ENCODE measurements at places on chromosomes 11 and 22. TPM values are rescaled to one million over a fixed set of nuclear protein-coding genes. Genes with fewer than 3 reads are reported as not detected.

SLC6A5 gene
- total RNA-seq, result not detected

GPR83 gene
- total RNA-seq, result not detected

GNB1L gene
- 5.6 TPM for total RNA-seq

OR2AG1 gene
- not detected for total RNA-seq

GSTT2B gene
- total RNA-seq, result 13.8 TPM

OSBP2 gene
- 4.3 TPM for total RNA-seq

NNMT gene
- total RNA-seq, result 1,196 TPM

TIMP3 gene
- 1,020 TPM for total RNA-seq

MYRF gene
- 0.29 TPM for total RNA-seq

MMP27 gene
- not detected for total RNA-seq

MACROD1 gene
- total RNA-seq, result 17.7 TPM

CEP126 gene
- 4.1 TPM for total RNA-seq

GRCh38 chr22:24170188-24170587 lies 11.1 kb upstream of the SUSD2 start:
- DNase-seq, result no peak

- no peak for DNase-seq
Measured at GRCh38 chr22:41243361-41243760, 2.6 kb upstream of the CHADL start.

- DNase-seq, result peak; percentile 68
Measured at GRCh38 chr11:3170044-3170755, 5.1 kb upstream of the OSBPL5 start.

DNA sequence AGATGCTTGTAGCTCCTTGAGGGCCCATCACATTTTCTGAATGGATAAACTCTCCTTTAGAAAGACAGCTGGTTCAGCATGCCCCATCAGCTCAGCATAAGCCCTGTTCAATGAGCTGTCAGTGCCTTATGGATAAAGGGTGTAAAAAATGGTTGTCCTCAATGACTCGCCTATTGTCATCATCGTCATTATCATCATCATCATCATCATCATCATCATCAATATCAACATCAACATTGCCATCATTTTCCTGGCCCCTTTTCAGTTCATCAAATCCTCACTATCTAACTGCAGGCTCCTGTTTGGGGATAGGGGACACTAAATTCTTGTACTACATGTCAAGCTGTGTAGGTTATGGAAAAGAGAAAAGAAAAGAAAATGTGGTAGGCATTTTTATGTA lies 310.7 kb upstream of the MTNR1B start:
- DNase-seq, result no peak

- no peak for DNase-seq
Measured at GRCh38 chr11:12810568-12810894, 136.3 kb downstream of the TEAD1 start.

GRCh38 chr11:65637032-65637557 lies 806 bp upstream of the SIPA1 start:
- DNase-seq, result no peak

DNA sequence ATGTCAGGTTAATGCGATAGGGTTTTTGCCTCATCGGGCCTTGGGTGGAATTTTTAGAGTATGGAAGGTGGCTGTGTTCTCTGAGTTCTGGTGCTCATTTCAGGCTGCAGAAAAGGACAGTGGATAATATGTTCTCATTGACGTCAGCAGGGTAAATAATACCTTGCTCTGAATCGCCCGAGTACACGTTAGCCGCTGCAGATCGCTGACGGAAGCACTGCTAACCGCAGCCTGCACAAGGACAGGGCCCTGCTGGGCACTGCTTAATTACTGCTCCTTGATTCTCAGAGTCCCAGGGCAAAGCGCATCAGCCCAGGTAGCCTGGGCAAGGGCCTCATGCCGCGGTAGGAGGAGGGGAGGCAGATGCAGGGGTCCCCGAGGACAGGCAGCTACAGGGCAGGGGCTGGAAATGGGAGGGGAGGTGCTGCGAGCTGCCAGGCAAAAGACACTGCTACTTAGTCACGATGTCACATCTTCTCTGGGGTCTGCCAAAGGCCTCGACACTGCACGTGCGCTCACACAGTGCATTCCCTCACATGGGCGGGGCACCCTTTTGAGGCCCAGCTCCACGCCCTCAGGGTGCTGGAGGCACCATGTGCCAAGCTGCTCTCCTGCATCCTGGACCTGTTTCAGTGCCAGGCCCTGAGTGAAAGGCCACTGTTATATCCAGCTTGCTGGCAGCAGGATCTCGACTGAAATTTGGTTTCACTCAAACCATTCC lies 35.2 kb downstream of the PPP2R1B start:
- DNase-seq, result peak; percentile 66

GRCh38 chr11:126544108-126545056 lies 188.9 kb downstream of the ST3GAL4 start:
- DNase-seq, result peak; percentile 78

DNA sequence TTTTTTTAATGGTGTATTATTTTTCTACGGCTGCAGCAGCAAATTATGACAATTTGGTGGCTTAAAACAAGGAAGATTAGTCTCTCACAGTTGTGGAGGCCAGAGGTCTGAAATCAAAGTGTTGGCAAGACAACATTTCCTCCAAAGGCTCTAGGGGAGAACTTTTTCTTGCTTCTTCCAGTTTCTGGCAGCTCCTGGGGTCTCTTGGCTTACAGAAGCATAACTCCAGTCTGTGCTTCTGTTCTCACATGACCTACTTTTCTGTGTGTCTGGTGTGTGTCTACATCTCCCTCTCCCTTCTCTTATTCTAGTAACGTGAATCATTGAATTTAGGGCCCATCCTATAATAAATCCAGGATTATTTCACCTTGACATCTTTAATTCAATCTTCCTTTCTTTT lies 551.9 kb upstream of the LUZP2 start:
- DNase-seq, result no peak

GRCh38 chr11:65658174-65659021 lies 4.3 kb downstream of the RELA start:
- DNase-seq, result no peak

DNA sequence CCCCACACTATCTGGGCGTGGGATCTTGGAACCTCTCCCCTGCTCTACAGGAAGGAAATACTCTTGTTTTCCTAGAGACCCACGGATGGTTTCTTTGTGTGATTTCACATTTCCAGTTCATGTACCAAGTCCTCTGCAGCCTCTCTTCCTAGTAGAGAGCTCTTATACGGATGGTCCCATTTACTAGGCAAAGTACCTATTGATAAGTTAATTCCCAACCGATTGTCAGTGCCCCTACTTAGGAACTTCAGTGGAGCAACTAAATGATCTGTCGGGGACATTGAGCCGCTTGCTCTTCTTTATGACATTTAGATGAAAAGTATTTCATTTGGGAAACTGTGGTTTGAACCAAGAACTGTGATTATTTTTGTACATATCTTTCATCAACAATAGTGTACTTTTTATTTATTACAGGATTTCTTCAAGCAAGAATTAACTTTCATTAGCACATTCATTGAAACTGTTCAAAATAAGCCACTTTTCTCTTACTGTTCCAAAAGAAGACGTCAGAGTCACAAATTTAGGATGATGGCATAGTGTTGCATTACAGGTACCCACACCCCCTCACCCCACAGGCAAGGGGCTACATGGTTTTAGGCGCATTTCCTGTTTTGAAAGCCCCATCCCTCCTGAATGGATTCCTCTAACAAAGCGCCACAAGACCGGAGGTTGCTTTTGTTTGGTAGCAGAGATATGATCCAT lies 34.2 kb downstream of the ELMOD1 start:
- DNase-seq, result no peak

DNA sequence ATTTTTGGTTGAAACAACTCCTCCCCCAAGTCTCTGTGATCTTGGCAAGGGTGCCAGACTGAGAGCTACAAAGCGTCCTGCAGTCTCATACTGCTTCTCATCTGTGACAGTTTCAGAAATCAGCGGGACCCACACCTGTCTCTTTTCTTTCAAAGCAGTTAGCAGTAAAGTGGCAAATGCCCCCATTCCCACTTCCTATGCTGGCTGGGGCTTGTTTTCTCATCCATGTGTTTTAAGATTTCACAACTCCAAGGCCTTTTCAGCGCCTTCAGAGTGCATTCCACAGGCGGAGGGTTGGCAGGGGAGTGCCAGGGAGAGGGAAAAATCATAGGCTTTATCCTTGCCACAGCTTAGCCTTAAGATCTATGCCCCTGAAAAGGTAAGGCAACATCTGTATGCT lies 493.5 kb downstream of the OPCML start:
- DNase-seq, result no peak

- no peak for DNase-seq
Measured at GRCh38 chr11:128900468-128900867, 9.3 kb downstream of the KCNJ5 start.

GRCh38 chr22:28394513-28395110 lies 285.0 kb downstream of the TTC28 start:
- no peak for DNase-seq

DNA sequence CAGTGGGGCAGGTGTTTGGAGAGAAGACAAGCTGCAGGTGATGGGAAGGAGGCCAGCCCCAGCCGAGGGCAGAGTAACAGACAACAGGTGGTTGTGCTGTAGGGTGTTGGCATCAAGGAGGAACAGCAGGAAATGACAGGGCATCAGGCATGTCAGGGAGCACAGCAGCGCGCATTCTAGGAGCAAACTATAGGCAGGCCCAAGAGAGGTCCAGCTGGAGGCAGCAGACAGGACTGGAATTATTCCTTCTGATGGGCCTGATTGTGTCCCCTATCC lies 13.6 kb downstream of the ADM start:
- no peak for DNase-seq

DNA sequence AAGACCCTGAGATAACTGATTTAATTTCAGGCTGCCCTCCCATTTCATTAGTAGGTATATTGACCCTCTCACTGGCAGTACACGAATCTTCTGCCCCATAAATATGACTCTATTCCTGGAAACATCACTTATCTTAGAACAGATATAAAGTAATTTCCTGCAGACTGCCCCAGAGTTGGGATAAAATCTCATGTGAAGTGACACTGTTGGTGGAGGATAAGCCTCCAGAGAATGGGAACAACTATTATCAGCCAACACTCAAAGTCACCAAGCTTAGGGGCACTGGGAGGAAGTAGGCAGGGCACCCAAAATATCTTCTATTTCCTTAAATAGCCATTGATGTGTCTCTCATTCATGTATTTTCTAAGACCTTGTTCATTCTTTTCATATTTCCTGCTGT lies 8.2 kb downstream of the OR51B5 start:
- DNase-seq, result no peak

DNA sequence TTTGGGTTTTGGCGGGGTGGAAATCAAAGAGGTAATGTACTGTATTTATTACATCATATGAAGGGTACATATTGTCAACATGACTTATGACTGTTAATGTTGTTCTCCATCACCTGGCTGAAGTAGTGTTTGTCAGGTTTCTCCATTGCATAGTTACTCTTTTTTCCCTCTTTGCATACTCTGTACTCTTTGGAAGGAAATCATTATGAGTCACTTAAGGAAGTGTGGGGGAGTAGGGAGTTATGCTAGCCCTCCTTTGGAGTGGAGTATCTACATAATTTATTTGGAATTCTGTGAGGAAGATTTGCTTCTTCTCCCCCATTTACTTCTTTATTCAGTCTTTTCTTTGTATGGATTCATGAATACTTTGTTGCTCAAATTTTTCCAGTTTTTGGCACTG lies 3.6 kb upstream of the PGR start:
- no peak for DNase-seq

DNA sequence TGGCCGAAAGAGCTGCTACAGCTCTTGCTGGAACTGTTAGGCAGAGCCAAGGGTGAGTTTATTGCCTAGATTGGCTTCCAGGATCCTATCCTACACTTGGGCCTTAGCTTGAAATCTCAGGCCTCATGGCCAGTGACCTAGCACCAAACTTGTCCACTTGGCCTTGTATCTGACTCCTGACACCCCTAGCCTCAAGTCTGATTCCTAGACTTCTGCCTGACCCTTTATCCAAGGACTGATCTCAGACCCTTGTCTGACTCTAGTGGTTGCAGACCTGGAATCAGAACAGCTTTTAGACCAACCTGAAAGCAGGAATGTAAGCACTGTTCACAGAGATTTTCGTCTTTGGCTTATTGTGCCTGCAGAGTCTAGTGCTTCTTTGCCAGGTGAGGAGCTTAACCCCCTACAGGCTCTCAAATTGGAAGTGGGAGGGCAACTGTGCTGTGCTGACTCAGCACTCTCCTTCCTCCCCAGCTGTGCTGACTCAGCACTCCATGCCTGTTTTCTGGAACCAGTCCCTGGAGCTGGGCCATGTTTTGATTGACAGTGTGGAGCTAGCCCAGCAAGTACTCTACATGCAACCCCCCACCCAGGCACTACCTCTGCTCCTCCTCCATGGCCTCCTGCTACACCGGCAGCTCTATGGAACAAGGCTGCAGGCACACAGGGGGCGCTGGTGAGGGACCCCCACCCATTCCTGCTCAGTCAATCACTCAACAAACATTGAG lies 35.1 kb downstream of the RRP8 start:
- DNase-seq, result peak; percentile 93

DNA sequence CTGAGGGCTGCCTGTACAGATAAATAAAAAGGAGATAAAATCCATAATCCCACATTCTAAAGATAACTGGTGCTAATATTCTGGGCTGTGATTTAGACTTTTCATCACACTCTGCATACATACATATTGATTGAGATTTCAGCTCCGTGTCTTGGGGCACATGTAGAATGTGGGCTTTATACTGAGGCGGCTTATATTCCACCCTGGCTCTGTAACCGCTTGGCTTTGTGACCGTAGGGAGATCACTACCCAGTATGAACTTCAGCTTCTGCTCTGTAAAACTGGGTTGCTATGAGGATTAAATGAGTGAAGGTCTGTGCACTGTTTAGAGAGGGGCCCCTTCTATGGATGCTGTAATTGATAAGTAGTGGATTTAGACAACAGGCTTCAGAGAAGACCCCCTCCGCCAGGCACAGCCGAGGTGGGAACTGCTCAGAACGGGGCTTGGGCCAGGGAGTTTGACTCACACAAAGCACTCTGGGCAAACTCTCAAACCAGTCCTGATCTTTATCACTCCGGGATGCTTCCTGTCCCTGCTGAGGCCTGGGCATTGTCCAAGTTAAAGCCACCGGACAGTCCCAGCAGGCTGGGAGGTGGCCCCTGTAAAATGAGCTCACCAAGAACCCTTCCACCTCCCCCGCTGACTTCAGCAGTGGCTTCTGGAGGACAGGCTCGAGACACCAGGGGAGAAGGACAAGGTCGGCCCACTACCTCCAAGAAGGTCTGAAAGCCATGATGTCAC lies 17.2 kb downstream of the KIAA1671 start:
- peak; percentile 90 for DNase-seq

- DNase-seq, result peak; percentile 78
Measured at GRCh38 chr22:41920271-41920976, 5.5 kb upstream of the SHISA8 start.

GRCh38 chr11:25958045-25958444 lies 373.9 kb upstream of the ANO3 start:
- DNase-seq, result no peak

GRCh38 chr11:85531191-85531897 lies 95.8 kb downstream of the DLG2 start:
- DNase-seq, result no peak

DNA sequence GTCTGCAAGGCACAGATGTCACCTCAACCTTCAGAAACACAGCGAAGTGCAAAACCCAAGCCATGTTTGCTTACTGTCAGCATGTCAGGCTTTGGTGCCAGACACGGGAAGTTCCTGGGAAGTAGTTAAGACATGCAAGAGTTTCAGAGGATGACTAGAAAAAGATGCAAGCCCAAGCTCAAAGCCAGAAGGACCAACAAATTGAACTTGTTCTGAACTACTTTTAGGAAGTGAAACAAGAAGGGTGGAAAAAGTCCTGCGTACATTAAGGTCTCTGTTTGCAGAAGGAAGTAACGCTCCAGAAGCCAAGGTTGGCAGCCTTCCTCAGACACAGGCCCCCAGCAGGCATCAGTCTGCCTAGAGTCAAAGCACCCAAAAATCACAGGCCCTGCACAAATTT lies 2.6 kb downstream of the AP1B1 start:
- DNase-seq, result no peak
